ENCODE measurements at places on chromosomes 3 and 15. TPM values are rescaled to one million over a fixed set of nuclear protein-coding genes. Genes with fewer than 3 reads are reported as not detected.
A peak's percentile ranks its signal among the peaks of the same experiment; 100 is the strongest.

The GHRL gene
- not detected for total RNA-seq

The ITGA11 gene
- 0.52 TPM for total RNA-seq

The SLC41A3 gene
- total RNA-seq, result 37.5 TPM

The CCR1 gene
- 1.0 TPM for total RNA-seq

The RAD51 gene
- total RNA-seq, result 0.41 TPM

DNA sequence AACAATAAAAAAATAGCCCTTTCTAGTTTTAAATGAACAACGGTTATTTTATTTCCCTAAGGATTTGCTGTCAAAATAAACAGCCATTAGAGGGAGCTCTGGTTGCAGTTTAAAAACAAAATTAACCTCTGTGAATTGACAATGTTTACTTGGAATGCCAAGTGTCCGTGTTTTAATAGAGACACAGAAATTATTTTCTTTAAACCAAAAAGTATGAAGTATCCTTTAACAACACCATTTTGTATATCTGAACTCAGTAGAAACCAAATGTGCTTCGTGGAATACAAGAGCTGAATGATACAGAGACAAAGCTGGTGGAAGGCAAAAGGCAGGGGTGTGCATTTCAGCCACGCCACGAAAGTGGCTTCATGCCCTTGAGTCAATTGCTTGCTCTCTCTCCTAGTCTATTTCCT is 74.4 kb downstream of the MOBP start:
- H3K4me1 ChIP-seq, result no peaks in the 10 kb centered on the region
- no peaks in the 10 kb centered on the region for H3K27me3 ChIP-seq
- no peaks in the 10 kb centered on the region for H3K36me3 ChIP-seq
- no peak for DNase-seq
- H3K27ac ChIP-seq, result no peak overlapping the region

DNA sequence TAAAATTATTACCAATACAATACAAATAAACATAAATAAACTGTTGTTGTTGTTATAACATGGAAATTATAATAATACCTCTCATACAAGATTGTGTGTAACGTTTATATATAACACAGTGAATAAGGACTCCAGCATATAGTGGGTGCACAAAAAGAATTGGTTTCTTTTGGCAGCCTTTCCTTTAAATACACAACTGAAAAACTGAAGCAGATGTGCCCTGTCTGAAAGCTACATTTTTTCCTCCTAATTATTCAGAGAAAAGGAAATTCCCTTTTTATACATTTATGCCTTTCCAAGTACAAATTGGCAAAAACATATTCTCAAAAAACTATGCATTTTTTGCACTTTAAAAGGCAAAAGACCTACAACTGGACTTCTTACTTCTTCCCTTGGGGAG is 928.9 kb upstream of the NR2F2 start:
- no peak overlapping the region for H3K4me3 ChIP-seq
- DNase-seq, result no peak
- H3K27ac ChIP-seq, result no peak overlapping the region

- H3K4me1 ChIP-seq, result peaks cover 31% of the 10 kb centered on the region
- DNase-seq, result no peak
- H3K4me3 ChIP-seq, result no peak overlapping the region
- H3K36me3 ChIP-seq, result no peaks in the 10 kb centered on the region
- no peak overlapping the region for H3K27ac ChIP-seq
- no peaks in the 10 kb centered on the region for H3K27me3 ChIP-seq
These were observed 34.7 kb upstream of the TSC22D2 start for GRCh38 chr3:150373234-150373875.

GRCh38 chr3:34955680-34956079 is 683.6 kb upstream of the ARPP21 start:
- no peak overlapping the region for H3K27ac ChIP-seq
- H3K4me1 ChIP-seq, result no peaks in the 10 kb centered on the region

DNA sequence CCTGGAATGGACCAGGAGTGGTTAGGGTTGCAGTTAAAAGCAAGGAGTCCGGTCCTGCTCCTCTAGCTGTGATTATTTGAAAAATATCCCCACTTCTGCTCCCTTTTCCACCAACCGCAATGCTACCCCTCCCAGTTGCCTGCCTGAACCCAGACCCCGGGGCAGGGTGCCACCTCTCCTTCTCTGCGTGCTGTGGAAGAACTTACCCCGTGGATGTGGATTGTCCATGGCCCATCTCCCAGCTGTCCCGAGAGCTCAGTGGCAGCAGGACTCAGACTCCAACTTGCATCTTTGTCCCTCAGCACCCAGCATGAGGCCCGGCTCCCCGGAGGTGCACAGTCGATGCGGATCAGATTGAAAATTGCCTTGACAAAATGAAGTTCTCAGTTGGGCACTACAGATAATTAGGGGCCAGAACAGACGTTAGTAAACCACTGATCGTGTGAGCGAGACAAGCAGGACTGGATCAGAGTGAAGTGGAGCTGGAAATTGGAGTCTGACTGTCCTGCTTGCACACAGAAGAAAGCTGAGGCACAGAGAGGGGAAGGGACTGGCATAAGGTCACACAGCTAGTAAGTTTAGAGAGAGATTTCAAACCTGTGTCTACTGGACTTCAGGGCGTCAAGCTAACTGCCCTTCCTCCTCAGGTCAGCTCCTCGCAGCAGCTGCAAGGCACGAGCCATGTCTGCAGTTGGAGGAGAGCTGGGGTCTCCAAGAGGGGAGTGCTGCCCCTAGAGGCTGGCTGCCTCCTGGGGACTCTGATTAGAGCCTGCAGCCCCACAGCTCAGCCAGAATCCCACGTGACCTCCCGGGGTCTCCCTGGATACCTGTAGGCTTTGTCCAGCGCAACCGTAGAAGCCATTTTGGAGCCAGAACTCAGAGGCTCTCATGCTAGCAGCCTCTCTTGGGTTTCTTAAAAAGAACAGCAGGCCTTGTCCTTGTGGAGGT is 14.7 kb downstream of the SLC6A1 start:
- no peaks in the 10 kb centered on the region for H3K4me1 ChIP-seq
- no peaks in the 10 kb centered on the region for H3K36me3 ChIP-seq
- H3K27ac ChIP-seq, result no peak overlapping the region

GRCh38 chr3:20832963-20833362 is 647.0 kb upstream of the SGO1 start:
- no peak overlapping the region for H3K27ac ChIP-seq
- no peaks in the 10 kb centered on the region for H3K27me3 ChIP-seq
- H3K4me1 ChIP-seq, result no peaks in the 10 kb centered on the region
- no peak for DNase-seq

DNA sequence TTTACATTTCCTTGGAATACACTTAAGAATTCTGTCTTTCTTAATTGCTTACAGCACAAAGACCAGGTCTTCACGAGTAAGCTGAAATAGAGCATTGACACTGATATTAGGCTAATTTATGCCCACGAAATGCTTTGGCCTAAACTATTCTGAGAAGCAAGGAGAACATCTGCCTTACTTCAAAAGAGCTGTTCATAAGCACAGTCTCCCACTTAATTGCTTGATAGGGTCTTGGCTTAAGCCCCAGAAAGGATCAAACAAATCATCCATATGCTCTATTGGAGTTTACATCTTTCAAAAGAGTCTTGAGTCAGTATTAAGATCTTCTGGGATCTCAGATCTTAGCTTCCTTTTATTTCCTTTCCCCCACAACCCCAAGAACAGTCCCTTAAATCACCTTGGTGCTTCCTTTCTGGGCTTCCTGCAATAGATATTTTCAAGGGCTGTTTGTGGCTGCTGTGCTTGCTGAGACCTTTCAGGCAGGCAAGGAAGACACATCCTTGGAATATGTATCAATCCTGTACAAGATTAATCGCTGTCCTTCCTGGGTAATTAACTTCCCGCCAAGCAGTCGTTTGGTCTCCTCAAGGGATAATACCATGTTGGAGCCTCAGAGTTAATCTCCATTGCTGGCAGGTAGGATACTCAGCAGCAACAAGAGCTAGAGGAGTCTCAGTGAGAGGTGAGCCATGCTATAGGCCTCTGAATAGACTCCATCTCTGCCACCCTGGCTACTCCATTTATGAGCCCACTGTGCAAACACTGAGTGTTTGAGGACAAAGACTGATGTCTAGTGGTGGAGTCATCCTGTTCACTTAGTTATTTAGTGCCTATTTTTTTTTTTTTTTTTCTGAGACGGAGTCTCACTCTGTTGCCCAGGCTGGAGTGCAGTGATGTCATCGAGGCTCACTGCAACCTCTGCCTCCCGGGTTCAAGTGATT is 37.1 kb downstream of the TMEM158 start:
- H3K36me3 ChIP-seq, result no peaks in the 10 kb centered on the region
- no peaks in the 10 kb centered on the region for H3K4me1 ChIP-seq
- H3K27ac ChIP-seq, result no peak overlapping the region
- H3K27me3 ChIP-seq, result peaks cover 3% of the 10 kb centered on the region

DNA sequence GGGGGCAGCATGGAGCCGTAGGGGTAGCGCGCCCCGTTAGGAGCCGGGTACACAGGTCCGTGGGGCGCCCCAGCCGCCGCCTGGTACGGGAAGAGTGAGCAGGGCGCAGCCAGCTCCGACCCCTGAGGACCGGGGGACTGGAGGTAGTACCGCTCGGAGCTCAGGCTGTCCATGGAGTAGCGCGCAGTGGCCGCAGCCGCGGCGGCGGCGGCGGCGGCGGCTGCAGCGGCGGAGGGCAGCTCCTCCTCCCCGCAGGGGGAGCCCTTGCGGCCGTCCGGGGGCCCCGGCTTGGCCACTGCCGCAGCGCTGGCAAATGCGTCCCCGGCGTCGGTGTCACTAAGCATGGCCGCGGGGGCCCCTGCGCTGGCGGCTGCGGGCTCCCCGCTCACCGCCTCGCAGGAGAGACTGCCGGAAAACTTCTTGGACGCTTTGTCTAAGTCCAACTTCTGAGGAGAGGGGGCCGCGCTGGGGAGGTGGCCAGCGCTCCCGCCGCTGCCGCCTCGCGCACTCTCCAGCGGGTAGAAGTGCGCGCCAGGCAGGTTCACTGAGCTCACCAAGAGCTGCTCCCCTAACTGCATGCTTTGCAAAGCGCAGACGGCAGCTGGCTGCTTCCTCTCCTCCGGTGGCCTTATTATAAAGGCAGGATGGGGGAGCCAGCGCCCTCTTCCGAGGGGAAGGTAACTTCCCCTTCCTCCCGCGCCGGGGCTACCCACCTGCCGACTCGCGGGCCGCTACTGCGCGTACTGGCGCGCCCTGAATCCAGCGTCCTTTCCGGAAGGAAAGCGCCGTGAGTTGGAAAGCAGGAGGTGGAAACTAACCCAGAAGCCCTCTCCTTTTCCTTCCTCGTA is at the start of gene EOMES:
TSS of gene EOMES (minus strand) at position 607 of the 848 bp plus-strand sequence. CDS start at position 578, 29 bp downstream.
- H3K27ac ChIP-seq, result no peak within 1 kb of the TSS
- no peaks in the 10 kb centered on the region for H3K36me3 ChIP-seq
- H3K4me1 ChIP-seq, result peaks cover 19% of the 10 kb centered on the region
- peak within 1 kb of the TSS; percentile 70 for H3K4me3 ChIP-seq

DNA sequence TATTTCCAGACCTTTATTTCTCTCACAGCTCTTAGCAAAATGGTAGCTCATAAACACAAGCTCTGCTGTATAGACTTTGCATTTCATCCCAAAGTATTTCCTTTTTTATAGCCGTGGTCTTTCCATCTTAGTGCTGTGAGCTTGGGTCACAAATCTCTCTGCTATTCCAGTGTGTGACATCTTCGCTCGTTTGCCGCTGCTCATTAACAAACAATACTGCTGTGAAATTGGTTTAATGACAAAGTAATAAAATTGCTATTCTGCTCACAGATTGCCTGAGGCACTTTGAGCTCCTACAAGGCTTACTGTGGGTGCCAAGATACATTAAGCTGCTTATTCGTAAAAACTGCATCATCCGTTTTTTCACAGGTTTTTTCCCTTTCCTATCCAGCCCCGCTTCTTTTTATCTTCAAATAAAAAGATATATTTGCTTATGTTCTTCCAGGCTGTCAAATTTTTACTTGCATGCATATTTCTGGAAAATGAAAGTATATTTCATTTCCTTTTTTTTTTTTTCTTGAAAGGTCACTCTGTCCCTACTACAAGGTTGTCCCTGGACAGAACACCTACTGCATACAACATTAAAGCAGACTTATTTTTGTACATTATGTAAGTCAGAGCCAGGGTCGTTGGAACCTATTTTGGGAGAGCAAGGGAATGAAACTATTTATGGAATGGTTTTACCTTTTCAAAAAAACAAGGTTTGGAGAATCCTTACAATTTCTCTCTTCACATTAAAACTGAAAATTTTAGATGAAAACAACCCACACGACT is 174.5 kb downstream of the MEIS2 start:
- no peak overlapping the region for H3K27ac ChIP-seq
- no peak for DNase-seq
- no peaks in the 10 kb centered on the region for H3K4me1 ChIP-seq
- no peak overlapping the region for H3K4me3 ChIP-seq

DNA sequence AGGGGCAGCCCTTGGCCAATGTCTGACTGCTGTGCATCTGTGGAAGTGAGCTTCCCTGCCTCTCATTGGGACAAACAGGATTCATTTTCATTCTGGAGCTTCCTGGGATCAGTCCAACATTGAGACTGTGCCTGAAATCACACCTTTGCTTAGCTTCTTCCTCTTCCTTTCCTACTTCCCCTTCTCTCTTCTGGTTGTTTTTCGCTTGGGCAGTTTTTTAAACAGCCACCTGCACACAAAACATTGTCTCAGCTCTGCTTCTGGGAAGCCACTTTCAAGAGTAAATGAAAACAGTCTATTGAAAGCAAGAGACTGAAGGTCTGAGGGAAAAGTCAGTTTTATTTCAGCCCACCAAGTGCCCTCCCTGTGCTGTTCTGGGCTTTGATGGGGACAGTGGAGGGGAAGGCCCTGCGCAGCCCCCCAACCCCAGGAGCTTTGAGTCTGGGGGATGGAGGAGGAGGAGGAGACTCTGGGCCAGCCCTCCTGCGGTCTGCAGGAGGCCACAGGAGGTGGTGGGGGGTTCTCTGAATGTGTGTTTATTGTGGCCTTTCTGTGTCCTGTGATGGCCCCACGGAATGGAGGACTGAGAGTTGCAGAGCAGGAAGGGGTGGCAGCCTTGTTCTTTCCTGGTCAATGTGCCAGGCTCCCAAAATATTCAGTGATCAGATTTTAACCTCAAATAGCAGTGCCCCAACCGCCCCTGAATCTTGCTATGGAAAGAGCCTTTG is 7.8 kb upstream of the ISLR2 start:
- H3K27me3 ChIP-seq, result peaks cover 31% of the 10 kb centered on the region
- no peaks in the 10 kb centered on the region for H3K36me3 ChIP-seq
- no peak overlapping the region for H3K27ac ChIP-seq
- H3K4me1 ChIP-seq, result no peaks in the 10 kb centered on the region
- H3K4me3 ChIP-seq, result no peak overlapping the region

DNA sequence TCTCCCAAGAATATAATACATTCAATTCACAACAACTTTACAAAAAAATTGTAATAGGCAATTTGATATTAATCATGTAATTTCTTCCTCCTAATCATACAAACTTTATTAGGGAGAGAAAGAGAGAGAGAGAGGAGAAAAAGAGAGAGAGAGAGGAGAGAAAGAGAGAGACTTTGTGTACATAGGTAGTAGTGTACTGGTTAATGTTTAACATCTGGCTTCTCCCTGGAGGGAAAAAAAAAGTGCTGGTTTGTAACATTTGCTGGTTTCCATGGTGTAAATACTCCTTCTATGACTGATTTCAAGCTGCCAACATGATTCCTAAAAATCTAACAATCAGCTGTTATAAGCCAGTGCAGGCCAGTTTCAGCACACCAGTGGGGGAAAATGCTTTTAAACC is 98.0 kb upstream of the ARHGEF26 start:
- no peaks in the 10 kb centered on the region for H3K36me3 ChIP-seq
- H3K27me3 ChIP-seq, result no peaks in the 10 kb centered on the region
- no peak overlapping the region for H3K4me3 ChIP-seq

GRCh38 chr3:161890147-161890625 is 393.6 kb downstream of the OTOL1 start:
- no peaks in the 10 kb centered on the region for H3K27me3 ChIP-seq
- no peak for DNase-seq
- H3K4me1 ChIP-seq, result no peaks in the 10 kb centered on the region
- no peaks in the 10 kb centered on the region for H3K36me3 ChIP-seq
- H3K4me3 ChIP-seq, result no peak overlapping the region

- no peak for DNase-seq
- H3K4me3 ChIP-seq, result no peak overlapping the region
- H3K27me3 ChIP-seq, result no peaks in the 10 kb centered on the region
- no peak overlapping the region for H3K27ac ChIP-seq
- H3K4me1 ChIP-seq, result peaks cover 8% of the 10 kb centered on the region
These were observed 33.5 kb upstream of the RBP1 start for GRCh38 chr3:139572847-139573672.
